ENCODE measurements at places on chromosomes 6 and 20. TPM values are rescaled to one million over a fixed set of nuclear protein-coding genes. Genes with fewer than 3 reads are reported as not detected.

Gene BHLHE23
- not detected for polyA plus RNA-seq

Gene DEFB128
- not detected for polyA plus RNA-seq

Gene NFS1
- polyA plus RNA-seq, result 39.5 TPM

GRCh38 chr20:36008461-36009035 is 40.2 kb downstream of the CNBD2 start:
- DNase-seq, result no peak

DNA sequence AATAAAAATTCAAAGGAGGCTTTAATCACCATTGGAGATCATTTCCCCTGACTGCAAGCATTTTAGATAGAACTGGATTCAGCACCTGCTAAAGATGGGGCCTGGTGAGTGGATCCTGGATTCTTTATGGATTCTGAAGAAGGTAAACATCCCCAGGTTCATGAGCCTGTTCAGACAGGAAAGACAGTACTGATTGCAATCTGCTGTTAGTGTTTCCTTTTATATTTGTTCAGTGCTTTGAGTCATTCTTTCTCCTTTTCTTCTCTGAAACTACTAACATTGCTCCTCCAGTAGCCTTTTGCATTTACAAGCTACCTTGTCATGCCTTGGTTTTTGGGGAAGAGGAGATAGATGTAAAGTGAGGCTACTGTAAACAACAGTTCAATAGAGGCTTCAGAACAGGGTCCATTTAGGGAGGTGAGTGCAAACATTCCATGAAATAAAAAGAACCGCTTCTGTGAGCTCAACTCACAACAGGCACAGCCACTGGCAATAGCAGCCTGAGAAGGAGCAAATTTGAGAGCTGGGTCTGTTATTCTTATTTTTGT is 66.4 kb upstream of the PRL start:
- DNase-seq, result peak; percentile 6

- peak; percentile 63 for DNase-seq
Measured at GRCh38 chr6:26187981-26188635, 100.9 kb downstream of the HFE start.

DNA sequence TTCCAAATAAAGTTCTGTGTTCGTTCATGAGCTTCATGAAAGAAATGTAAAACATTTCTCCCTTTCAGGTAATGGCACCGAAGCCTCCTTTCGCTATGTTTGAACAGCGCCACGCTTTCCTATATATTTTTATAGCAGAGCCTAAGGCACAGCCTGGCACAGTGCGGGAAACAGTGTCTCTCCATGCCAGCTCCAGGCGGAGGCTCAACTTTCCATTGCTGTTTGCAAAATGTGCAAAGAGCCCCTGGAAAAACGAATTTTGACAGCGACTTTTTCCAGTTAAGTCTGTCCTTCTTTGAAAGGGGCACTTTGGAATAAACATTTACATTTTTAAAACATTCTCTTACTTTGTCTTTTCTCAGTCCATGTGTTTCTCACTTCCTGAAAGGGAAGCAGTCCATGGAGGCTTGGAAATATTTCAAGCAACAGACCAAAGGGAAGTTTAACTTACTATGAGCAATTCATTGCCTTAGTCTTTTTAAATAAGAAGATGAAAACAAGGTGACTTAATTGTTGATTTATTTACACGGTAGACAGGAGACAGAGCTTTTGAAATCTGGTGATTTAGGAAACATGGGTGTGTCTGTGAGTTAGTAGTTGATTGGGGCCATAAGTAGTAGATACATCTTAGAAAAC is 769 bp downstream of the CCN6 start:
- no peak for DNase-seq

GRCh38 chr6:46490425-46491200 is 636 bp downstream of the RCAN2 start:
- no peak for DNase-seq

GRCh38 chr6:24477070-24477469 is 12.3 kb downstream of the GPLD1 start:
- DNase-seq, result no peak

DNA sequence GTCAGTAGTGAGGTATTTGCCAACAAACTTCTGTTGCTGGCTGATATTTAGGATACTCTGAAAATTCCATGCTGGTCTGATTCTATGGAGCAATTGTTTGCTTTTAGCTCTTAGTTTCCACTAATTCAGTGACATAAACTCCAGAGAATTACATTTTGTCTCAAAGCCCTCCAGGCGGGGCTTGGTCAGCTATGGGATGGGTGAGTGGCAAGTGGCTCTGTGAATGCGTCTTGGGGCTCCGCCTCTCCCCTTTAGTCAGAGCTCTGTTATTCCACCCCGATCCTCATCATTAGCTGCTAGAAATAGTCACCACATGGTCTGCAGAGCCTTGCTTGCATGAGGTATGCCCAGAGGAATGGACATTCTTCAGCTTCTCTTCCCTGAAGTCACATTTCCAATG is 540.6 kb downstream of the QKI start:
- no peak for DNase-seq

DNA sequence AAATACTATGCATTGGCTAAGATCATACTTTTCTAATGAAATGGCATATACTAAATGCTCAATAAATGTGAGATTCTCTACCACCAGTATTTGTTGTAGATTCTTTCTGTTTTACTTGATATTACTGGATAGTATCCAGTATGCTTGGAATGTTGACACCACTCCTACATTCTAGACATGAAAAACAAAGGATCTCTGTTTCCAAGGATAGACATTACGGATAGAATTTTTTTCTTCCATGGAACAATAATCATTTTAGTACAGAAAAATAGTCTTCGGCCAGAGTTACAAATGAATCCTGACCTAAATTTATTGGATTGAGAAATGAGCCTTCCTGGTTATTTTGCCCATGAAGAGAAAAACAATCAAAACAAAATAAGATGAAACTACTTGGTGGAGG is 258.2 kb upstream of the NT5E start:
- no peak for DNase-seq

DNA sequence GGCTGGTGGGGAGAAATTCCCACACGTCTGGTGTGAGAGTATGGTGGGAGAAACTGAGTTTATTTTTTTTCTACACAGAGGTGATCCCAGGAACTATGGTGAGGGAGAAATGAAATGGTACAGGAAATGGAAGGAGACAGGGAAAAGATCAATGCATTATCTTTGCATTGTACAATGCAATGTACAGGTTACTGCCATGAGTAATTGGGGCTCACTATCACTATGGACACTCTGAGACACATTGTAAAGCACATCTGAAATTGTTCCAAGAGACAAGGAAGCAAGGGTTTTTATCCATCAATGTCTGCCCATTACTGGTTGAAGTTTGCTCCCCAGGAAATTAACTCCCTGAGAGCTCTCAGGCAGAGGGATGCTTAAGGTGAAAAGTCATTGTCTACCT is 21.7 kb upstream of the FAM184A start:
- no peak for DNase-seq

DNA sequence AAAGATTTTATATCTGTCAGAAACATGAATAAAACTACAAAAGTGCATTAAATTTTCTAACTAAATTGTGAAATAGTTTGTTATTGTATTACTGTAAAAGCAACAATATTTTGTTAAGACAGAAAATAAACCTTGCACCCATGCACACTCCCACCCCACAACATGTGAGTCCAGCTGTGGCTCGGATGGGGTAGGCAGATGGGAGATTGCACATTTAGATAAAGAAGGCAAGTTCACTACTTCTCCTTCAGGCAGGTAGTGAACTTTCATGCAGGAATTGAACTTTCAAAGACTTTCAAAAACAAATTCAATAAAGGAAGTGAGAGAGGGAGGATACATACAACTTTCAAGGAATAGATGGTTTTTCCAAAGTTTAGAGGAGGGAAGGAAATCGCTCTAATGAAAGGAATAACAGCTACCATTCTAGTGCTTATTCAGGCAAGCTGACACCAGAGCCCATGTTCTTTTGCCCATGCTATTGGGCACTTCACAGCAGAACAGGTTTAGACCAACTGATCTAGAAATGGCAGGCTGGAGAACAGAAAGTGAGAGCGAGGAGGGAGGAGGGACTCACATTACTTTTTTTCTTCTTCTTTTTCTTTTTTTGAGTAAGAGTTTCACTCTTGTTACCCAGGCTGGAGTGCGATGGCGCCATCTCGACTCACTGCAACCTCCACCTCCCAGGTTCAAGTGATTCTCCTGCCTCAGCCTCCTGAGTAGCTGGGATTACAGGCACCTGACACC is 28.5 kb downstream of the SF3B5 start:
- DNase-seq, result no peak

DNA sequence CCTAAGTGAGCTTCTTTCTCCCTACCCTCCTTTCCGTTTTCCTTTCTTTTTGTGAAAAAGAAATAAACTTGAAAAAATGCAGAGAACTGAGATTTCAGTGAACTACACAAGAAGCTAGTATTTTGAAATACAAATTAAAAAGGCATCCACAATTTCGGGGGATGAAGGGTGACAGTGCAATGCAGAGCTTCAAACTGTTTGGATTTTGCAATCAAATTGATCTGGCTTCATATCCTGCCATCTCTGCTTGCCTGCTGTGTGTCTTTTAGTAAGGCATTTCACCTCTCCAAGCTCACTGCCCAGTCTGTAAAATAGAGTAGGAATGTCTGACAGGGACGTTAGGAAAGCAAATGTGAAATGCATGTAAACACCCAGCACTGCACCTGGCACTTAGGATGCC is 258.0 kb downstream of the HACE1 start:
- DNase-seq, result no peak

DNA sequence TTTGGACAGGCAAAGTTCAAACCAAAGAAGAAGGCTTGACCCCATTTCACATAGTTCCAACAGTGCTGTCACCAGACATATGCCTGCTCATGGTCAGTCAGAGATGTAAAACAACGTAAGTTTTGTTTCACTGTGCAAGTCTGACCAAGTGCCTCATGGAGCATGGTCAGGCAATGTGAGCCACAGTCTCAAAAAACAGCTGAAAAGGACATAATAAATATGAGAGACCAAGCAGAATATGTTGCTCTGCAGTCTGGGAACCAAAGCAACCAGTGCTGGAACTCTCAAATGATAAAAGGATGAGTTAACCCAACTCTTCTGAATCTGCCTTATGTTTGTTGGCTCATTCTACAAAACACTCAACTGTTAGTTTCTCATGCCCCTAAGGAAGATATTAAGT is 39.9 kb upstream of the DST start:
- DNase-seq, result no peak

GRCh38 chr6:121581327-121581726 is 145.9 kb downstream of the GJA1 start:
- no peak for DNase-seq

DNA sequence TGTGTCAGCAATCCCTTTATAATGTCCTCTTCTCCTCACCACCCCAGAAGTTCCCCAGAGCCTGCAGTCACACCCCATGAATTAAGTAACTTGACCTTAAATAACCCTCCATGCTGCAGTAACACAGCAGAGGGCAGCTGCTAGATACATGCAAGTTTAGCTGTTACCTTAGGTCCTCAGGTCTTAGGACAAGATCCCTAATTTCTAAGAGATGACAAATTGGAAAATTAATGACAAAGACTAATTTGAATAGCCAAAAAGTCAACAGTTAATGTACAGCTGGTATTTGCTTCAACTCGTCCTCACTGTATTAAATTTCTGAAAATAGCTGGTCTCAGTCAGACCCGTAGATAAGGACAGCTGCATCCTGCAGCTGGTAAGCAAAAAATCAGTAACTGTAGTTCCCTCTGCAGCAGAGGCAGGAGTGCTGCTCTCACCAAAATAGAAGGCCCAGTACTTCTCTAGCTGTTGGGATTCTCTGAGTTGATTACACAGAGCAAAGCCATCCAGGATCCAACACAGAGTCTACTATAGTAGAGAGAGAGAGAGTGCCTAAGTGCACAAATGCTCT is 62.4 kb downstream of the TNFRSF21 start:
- no peak for DNase-seq

- DNase-seq, result no peak
Measured at GRCh38 chr20:13865156-13865555, 80.3 kb downstream of the NDUFAF5 start.

DNA sequence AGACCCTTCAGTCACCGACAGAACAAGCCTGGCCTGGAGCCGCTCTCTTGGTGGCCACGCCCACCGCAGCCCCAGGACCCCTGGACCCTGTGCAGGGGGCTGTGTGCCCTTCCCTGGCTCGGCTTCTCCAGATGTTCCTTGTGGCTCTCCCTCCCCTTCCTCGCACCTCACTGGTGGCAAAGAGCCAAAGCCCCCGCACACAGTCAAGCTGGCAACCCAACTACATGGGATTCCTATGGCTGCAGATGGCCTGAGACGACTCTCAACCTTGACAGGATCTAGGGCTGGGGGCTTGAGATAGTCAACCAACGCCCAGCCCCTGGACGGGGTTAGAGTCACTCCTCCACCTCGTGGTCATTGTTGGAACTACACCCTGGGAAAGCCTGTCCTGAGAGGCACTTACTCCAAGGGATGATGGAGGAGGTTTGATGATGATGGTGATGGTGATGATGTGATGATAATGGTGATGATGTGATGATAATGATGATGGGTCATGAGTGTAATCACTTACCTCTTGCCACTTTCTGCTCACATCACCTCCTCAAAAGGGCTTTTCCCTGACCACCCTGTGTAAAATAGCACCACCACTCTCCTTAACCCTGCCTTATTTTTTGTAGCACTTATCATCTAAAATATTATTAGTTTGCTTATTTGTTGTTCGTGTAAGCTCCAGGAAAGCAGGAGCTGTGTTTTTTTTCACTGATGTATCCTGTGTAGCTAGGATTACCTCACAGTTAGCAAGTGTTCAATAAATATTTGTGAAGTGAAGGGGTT is 278.4 kb downstream of the LRFN2 start:
- peak; percentile 32 for DNase-seq

GRCh38 chr6:71236926-71237434 is 51.6 kb upstream of the OGFRL1 start:
- DNase-seq, result no peak

- no peak for DNase-seq
Measured at GRCh38 chr6:25165800-25166199, 113.4 kb upstream of the CARMIL1 start.

DNA sequence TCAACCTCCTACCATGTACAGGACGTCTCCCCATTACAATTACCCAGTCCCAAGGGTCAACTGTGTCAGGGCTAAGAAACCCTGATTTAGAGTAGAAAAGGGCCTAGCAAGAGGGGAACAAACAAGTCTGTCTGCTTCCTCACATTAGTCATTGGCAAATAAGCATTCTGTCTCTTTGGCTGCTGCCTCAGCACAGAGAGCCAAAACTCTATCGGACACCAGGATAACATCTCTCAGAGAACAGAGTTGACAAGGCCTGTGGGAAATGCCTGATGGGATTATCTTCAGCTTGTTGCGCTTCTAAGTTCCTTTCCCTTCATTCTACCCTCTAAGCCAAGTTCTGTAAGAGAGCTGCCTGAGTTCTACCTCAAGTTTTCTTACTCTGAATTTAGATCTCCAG is 19.0 kb upstream of the VSX1 start:
- no peak for DNase-seq

- no peak for DNase-seq
Measured at GRCh38 chr6:56363796-56364430, 116.5 kb upstream of the COL21A1 start.

GRCh38 chr6:99165838-99166237 is 183.6 kb downstream of the FAXC start:
- DNase-seq, result no peak

DNA sequence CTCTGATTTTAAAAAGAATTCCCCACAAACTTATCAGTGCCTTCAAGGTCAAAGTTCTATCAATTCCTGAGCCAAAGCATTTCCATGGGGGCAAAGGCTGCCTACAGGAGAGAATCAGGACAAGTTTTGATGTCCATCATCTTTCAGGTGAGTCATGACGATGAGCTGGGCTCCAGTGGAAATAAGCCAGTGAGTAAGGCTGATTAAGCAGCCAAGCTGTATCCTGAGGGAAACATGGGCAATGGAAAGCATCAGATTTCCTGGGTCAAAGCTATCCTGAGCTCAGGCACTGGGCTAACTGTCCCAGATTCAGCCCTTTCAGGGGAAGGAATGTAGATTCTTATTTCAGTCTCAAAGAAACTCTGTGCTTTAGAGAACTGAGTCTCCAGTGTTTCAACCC is 377.4 kb downstream of the CD109 start:
- DNase-seq, result no peak
